ENCODE measurements at places on chromosomes 3 and 15.

- no peak for DNase-seq
Observed at GRCh38 chr15:85616549-85617110, 178.1 kb downstream of the KLHL25 start.

- no peak for DNase-seq
Observed at GRCh38 chr3:29515451-29515850, 234.6 kb downstream of the RBMS3 start.

DNA sequence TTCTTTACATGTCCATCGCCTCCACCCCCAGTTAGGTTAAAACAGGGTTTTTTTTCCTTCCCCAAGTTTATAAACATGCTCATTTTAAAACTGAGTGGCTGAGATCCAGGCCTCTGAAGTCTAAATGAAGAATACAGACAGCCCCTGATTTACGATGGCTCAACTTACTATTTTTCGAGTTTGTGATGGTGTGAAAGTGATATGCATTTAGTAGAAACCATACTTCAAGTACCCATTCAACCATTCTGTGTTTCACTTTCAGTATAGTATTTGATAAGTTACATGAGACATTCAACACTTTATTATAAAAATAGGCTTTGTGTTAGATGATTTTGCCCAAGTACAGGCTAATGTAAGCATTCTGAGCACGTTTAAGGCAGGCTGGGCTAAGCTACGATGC, 30.5 kb upstream of the GNB5 start:
- no peak for DNase-seq

- no peak for DNase-seq
Observed at GRCh38 chr15:75733761-75734651, 21.4 kb upstream of the CSPG4 start.

DNA sequence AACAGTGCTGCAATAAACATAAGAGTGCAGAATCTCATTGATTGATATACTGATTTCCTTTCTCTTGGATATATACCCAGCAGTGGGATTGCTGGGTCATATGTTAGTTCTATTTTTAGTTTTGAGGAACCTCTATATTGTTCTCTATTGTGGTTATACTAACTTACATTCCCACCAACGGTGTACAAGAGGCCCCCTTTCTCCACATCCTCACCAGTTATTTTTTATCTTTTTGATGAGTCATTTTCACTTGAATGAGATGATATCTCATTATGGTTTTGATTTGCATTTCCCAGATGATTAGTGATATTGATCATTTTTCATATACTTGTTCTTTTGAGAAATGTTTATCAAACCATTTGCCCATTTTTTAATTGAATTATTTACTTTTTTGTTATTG, 12.4 kb upstream of the IREB2 start:
- no peak for DNase-seq
